Activated T-helper 9 cell treated with anti-CD3 and anti-CD28 coated beads, Interleukin-2, amount 50 U/mL, for 16 hours (primary cell): ENCODE measurements at places on chromosomes 4 and X.

DNA sequence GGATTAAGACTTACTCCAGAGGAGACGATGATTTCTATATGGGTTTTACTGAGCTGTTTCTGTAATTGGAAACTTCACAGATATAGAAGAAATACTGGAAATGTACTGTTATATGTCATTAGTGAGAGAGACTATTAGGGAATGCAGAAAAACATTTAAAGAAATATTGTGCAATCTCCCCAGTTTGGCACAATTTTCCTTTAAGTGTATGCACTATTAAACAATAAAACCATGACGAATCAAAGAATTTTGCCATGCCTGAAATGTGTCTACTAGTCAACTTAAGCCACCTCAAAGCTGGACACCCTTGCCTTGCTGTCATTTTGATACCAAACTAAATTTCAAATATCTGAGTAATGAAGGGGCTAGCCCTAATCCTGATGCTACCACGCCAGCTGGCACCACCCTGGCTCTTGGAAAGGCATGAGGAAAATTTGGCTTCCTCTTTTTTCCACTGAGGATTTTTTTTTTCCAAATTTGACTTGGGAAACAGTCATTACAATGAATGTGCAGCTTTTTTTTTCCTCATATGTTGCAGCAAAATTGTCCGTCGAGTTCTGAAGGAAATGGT, 36.1 kb downstream of the MTTP start:
- no peak for DNase-seq

DNA sequence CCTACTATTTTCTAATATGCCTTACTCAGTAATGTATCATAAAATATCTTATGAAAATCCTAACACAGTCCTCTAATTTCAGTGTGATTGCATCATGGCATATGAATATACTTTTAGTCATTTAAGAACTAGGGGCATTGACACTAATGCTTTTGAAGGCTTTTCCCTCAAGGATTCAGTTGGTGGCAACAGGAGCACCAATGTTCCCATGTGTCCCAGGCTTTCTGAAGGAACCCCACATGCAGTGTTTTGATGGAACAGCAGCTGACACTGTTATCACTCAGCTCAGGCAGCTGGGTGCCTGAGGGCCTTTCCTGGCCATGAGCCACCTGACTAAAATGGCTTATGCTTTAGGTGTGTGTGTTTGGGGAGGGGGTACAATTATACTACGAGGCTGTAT, 348.3 kb downstream of the ARHGAP24 start:
- no peak for DNase-seq

- DNase-seq, result no peak
These were observed 25.2 kb upstream of the FGFR3 start for GRCh38 chr4:1767770-1768366.

GRCh38 chr4:20698820-20699219, 1.4 kb upstream of the PACRGL start:
- no peak for DNase-seq

DNA sequence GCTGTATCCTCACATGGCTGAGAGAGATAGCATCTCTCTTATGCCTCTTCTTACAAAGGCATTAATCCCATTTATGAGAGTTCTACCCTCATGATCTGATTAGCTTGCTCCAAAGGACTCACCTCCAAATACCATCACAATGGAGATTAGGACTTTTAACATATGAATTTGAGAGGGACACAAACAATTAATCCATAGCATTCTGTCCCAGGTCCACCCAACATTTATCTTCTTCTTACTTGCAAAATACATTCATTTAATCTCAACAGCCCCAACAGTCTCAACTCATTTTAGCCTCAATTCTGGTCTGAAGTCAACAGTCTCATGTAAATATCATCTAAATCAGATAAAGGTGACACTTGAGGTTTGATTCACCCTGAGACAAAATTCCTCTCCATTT, 555.4 kb downstream of the RAB28 start:
- no peak for DNase-seq

- no peak for DNase-seq
These were observed 484.0 kb upstream of the TECRL start for GRCh38 chr4:64893205-64893604.

DNA sequence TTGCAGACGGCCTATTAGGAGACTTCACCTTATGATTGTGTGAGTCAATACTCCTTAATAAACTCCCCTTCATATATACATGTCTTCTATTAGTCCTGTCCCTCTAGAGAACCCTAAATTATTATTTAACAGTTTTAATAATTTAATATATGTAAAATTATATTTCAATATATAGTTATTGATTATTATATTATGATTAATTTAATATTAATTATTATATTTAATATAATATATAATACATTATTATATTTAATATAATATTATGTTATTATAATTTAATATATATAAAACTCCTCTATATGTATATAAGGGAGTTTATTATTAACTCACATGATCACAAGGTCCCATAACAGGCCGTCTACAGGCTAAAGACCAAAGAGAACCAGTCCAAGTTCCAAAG, 533.2 kb downstream of the ARAP2 start:
- DNase-seq, result no peak

DNA sequence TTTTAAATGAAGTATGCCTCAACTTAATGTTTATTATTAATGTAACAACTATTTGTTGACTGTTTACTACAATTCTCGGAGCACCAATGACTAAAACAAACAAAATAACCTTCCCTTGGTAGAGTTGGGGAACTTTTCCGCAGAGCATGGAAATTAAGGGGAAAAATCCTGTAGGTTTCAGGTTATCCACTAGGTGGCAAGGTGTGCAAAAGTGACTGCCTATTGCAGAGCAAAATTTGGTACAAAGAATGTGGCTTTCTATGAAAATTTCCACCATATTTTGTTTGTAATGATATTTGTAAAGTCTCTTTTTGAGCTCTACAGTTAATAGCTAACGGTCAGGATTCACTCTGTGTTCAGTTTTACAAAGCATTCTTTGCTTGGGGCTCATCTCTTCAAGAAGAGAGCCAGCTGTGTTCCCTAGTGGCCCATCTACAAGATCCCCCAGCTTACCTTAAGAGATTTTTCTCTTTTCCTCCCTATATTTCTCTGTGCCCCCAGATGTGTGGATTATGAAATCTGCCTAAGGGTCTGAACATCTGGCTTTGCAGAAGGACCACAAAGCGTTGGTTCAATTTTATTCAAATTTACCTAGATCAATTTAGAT, 61.1 kb downstream of the FBXO8 start:
- no peak for DNase-seq

GRCh38 chrX:18674417-18674787, 2.5 kb upstream of the RS1 start:
- DNase-seq, result peak; percentile 5

DNA sequence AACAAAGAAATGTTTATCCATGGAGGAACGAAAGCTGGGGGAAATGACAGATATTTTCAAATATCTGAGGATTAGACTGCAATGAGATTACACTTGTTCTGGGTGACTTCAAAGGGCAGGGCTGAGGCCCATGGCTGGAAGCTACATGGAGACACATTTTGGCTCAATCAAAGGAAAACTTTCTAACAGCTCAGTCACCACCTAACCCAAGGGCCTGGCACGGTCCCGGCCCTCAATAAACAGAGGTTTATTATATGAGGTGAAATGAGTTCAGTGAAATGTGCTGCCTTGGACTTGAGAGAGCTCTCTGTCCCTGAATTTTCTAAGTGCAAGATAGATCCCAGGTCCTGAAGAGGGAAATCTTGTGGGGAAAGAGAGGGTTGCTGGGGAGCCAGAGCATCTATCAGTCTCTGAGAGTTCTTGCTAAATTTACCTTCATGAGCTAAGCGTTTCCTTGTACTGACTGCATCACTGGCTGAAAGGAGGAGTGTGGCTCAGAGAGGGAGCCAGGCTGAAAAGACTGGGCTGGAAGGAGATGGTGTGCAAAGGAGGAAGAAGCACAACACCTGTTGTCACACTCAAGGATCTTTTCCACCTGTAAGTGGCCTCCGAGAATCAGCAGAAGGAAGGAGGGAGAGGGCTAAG, 2.0 kb upstream of the RIPPLY1 start:
- no peak for DNase-seq

- no peak for DNase-seq
These were observed 38.8 kb downstream of the TBCK start for GRCh38 chr4:106277140-106277675.

- DNase-seq, result no peak
These were observed 199.0 kb downstream of the OPHN1 start for GRCh38 chrX:68234171-68234910.

DNA sequence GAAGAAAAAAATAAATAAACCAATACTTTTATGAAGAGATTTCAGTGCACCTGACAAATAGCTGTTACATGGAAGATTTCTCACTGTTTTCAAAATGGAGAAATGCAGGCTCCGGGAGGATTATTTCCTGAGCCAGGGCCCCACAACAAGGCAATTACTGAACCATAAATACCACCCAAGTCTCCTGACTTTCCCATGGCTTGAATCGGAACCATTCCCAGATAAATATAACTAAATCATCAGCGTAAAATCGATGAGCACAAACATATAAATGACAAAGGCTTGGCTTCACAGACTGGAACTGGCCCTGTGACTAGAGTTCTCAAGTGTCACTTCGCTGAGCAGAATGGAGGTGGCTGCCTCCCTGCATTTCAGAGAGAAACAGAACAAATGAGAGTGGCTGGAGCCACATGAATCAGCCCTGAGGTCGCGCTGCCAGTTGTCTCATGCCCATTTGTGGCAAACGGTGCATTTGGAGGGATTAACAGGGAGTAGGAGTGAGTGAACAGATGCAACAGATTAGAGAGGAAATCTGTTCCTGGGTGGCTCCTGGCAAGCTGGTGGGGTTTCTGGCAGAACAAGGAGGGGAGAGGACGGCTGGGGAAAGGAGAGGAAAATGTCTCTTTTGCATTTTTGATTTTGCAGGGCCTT, 57.3 kb upstream of the STIM2 start:
- DNase-seq, result no peak

GRCh38 chr4:136841526-136841925, 690.8 kb downstream of the PCDH18 start:
- no peak for DNase-seq

GRCh38 chr4:7910263-7910896, 29.3 kb downstream of the AFAP1 start:
- no peak for DNase-seq

DNA sequence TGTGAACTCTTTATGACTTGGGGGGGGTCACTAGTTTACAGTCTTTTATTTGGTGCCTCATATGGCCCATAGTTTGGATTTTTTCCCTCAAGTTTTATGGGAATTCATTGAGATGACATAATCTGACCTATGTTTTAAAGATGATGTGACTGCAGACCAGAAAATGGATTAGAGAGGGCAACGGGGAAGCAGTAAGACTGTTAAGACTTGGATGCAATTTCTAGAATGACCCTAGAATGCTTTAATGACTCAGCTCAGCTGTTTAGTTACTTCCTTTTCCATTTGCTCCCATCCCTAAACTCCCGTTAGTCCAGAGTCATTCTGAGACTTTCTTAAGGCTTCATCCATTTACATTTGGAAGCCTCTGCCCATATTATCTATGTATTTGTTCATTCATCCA, 59.9 kb upstream of the PDGFRA start:
- DNase-seq, result no peak

DNA sequence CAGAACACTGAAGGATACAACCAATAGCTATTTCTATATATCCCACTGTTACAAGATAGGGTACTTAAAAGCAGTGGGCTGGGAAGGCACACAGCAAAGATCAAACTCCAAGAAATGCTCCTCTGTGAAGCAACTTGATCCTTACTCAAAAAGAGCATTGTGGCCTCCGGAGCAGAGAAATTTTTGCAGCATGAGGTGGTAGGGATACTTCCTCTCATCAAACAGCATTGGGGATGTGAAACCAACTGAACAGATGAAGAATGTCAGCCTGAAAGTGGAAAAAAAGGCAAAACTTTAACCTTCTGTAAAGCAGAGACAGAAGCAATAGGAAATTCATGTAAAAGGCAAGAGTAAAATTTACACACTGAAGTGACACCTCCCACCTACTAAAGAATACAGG, 92.2 kb downstream of the HUWE1 start:
- DNase-seq, result no peak

GRCh38 chr4:75671802-75672421, 1.3 kb downstream of the G3BP2 start:
- DNase-seq, result no peak

- no peak for DNase-seq
These were observed 73.2 kb upstream of the NPNT start for GRCh38 chr4:105822061-105822460.

DNA sequence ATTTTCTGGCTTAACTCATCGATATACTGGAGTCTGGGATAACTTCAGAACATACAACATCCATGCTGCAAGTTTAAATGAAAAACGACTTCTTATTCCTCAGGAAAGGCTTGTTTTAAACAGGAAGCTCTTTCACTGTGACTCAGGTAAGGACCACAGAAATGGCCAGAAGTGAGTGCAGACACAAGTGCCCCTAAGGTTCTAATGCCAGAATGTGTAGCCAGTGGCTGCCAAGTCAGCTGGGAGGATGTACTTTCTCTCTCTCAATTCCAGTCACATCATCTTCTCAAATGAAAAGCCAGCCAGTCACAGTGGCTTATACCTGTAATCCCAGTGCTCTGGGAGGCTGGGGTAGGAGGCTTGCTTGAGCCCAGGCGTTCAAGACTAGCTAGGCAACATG, 144.6 kb downstream of the SH3KBP1 start:
- no peak for DNase-seq

GRCh38 chr4:52704661-52705060, 45.6 kb upstream of the USP46 start:
- DNase-seq, result no peak

- no peak for DNase-seq
These were observed 564.1 kb downstream of the INPP4B start for GRCh38 chr4:142281999-142282398.

- DNase-seq, result no peak
These were observed 32.0 kb downstream of the PTPN13 start for GRCh38 chr4:86626066-86626465.

- no peak for DNase-seq
These were observed 71.3 kb downstream of the POU4F2 start for GRCh38 chr4:146709956-146710355.

DNA sequence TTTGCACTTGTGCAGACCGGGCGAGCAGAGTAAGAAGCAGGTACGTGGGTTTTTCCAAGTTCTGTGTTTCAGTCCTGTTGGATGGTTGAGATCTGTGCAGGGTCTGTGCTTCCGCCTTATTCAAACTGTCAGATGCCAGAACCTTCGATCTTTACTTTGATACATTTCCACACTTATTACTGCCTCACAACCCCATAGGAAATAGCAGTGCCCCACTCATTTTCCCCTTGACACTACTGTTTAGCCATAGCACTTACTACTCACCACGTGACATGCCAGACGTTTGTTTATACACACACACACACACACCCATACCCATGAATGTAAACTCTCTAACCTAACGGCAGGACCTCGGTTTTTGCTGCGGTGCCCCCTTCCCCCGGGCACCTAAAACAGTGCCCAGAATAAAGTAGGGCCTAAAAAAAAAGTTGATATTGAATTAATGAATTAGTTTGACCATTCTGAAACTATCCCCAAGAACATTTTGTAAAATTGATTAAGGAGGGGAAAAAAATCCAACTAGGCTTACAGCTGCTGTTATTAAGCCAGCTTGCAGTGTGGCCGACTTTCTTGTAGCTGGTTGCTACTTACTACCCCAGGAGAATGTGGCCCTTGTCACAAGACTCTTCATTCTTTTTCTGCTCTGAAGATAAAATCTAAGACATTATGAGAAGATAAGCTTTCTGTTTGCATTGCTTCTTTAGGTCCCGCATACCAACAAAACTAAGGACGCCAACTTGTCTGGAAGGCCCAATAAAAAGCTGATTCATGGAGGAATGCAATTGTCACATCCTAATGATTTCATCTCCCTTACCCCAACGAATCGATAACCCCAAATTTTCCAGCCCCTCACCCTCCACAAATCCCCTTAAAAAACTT, 704 bp upstream of the SEPSECS start:
- no peak for DNase-seq

- no peak for DNase-seq
These were observed 56.3 kb downstream of the ZAR1 start for GRCh38 chr4:48546336-48546735.
